ENCODE measurements at places on chromosomes 13 and 19.

- DNase-seq, result no peak
Measured at GRCh38 chr13:73676550-73677047, 457.6 kb downstream of the KLF12 start.

GRCh38 chr19:51691074-51691583 is 2.0 kb upstream of the SPACA6 start:
- peak; percentile 81 for DNase-seq

DNA sequence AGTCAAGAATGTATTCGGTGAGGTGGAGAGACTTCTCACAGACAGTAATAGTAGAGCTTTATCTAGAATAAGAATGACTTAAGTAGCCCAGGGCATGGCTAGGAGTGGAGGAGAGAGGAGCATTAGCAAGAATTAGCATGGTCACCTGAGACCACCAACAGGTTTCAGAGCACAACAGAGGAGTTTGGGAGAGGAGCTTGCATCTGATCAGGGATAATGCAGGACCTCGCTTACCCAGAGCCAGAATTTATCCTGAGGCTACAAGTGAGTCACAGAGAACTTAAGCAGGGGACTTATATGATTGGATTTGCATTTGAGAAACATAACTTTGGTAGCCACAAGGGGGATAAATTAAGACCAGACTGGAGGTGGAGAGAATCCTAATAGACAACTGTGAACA is 102.1 kb upstream of the FNDC3A start:
- peak; percentile 8 for DNase-seq

DNA sequence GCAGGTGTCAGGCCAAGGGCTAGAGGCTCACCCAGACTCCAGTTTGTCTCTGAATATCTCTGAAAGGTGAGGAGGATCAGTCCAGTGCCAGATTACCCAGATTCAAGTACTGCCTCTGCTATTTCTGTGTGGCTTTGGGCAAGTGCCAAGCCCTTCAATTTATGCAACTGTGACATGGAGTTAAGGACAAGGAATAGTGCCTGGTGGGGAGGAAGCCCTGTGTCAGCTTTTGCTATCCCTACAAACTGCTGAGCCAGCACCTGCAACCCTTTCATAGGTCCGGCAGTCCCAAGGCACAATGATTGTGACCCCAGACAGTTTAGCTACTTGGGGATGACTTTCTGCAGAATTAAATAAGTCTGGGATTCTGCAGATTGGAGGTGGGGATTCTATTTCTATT is 123.0 kb downstream of the KL start:
- DNase-seq, result no peak

DNA sequence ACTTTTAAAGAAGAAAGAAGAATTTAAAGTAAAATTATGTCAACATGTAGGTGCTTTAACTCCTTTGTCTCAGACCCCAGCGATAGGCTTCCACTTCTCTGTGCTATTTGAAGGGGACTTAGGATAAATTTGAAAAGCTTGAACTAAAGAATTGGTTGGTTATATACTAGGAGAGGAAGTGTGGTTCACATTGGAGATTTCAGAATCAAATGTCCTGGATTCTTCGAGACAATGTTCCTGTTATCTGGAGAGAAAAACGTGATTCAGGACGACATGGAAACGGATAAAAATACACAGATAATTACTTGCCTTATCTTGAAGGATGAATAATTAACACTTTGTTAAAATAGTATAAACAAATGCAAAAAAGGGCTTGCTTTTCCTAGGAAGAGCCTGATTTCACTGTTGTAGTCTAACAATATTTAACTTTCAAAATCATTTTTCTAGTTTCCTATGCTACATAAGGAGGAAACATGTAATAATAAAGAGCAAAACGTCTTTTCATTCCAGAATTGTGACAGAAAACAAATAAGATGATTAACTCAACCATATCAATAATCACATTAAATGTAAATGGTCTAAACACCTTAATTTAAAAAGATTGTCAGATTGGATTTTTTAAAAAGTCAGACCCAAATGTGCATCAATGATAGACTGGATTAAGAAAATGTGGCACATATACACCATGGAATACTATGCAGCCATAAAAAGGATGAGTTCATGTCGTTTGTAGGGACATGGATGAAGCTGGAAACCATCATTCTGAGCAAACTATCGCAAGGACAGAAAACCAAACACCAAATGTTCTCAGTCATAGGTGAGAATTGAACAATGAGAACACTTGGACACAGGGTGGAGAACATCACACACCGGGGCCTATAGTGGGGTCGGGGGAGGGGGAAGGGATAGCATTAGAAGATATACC is 724 bp upstream of the ZNF780A start:
- DNase-seq, result no peak

DNA sequence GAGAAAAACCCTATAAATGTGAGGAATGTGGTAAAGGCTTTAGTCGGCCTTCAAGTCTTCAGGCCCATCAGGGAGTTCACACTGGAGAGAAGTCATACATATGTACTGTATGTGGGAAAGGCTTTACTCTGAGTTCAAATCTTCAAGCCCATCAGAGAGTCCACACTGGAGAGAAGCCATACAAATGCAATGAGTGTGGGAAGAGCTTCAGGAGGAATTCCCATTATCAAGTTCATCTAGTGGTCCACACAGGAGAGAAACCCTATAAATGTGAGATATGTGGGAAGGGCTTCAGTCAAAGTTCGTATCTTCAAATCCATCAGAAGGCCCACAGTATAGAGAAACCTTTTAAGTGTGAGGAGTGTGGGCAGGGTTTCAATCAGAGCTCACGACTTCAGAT is 11.7 kb downstream of the ZNF226 start:
- peak; percentile 49 for DNase-seq

- peak; percentile 88 for DNase-seq
Measured at GRCh38 chr13:94198681-94199080, 280.8 kb downstream of the DCT start.

- peak; percentile 46 for DNase-seq
Measured at GRCh38 chr13:27551562-27551961, 68.8 kb downstream of the LNX2 start.

- peak; percentile 60 for DNase-seq
Measured at GRCh38 chr19:48290401-48290770, 20.5 kb downstream of the ZNF114 start.

- DNase-seq, result no peak
Measured at GRCh38 chr19:8320564-8321066, 560 bp downstream of the NDUFA7 start.

DNA sequence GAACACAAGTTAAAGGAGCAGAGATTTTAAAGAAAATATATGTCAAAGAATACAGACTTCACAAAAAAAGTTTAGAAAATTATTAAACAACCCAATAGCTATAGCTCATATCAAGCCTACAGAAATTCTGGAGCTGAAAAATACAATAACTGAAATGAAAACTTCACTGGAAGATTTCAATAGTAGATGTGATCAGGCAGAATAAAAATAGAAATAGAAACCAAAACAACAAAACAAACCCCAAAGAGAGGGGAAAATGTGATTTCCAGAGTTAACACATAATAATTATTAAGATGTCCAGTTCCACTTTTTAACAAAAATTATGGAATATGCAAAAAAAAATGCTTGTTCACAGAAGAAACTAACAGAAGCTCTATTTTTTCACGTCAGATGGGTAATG is 23.6 kb downstream of the LRRC63 start:
- no peak for DNase-seq

DNA sequence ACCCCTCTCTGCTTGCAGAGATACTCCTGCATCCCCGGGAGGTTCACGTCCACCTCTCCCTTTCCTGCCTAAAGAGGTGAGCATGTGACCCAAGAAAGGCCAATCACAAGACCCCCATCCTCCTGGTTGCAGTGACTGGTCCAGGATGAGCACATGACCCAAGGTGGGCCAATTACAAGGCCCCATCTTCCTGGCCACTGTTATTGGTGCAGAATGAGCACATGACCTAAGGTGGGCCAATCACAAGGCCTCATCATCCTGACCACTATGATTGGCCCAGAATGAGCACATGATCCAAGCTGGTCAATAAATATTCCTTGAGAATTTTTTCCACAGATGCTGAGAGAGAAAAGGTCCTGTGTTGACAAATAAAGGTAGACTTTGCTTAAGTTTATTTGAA is 350.7 kb downstream of the EFNB2 start:
- no peak for DNase-seq

GRCh38 chr13:98504029-98504351 is 72.9 kb downstream of the STK24 start:
- no peak for DNase-seq

DNA sequence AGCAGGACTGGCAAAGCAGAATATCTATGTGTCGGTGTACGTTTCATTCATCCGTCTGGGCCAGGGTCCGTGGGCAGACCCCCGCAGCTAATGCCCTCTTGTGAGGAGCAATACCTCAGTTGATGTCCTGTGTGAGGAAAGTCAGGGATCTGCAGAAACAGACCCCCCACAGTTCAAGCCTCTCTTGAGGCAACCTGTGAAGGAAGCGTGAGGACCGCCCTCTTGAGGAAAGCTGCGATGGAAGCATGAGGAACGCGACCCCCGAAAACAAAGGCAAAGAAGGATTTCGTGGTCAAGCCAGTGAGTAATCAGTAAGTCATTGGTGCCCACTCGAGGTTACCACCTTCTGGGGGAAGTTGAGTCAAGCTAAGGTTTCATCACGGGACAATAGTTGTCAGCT is 20.9 kb upstream of the ZNF83 start:
- no peak for DNase-seq

GRCh38 chr13:90933097-90933826 is 414.2 kb upstream of the MIR17HG start:
- no peak for DNase-seq

GRCh38 chr19:3189702-3190469 is 4.2 kb downstream of the NCLN start:
- no peak for DNase-seq

DNA sequence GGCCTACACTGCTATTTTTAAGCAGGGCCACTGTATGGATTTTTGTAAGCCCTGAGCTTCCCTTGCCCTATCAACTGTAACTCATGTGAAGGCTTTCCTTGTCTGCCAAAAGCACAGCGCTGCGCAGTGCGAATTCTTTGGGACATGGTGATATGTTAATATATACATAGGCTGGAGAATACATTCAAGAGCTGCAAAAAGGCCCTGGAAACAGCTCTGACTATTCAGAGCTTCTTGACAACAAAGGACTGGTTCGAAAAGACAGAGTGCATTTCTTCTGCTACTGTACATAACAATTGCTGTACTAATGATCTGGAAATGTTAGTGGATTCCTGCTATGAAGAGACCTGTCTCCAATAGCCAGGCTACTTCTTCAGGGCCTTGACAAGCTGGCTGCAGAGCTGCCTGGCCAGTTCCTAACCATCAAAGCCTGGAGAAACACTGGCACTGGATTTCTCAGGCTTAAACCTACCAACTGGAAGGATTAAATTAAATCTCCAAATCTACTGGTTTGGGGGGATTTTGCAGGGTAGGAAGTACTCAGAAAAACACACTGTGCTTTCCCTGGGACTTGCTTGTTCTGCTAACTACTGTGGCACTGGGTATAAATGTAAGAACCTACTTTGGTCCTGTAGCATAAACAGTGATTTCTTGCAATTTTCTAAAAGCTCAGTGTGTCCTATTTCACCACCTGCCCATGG is 246.9 kb downstream of the DNAJC15 start:
- no peak for DNase-seq

DNA sequence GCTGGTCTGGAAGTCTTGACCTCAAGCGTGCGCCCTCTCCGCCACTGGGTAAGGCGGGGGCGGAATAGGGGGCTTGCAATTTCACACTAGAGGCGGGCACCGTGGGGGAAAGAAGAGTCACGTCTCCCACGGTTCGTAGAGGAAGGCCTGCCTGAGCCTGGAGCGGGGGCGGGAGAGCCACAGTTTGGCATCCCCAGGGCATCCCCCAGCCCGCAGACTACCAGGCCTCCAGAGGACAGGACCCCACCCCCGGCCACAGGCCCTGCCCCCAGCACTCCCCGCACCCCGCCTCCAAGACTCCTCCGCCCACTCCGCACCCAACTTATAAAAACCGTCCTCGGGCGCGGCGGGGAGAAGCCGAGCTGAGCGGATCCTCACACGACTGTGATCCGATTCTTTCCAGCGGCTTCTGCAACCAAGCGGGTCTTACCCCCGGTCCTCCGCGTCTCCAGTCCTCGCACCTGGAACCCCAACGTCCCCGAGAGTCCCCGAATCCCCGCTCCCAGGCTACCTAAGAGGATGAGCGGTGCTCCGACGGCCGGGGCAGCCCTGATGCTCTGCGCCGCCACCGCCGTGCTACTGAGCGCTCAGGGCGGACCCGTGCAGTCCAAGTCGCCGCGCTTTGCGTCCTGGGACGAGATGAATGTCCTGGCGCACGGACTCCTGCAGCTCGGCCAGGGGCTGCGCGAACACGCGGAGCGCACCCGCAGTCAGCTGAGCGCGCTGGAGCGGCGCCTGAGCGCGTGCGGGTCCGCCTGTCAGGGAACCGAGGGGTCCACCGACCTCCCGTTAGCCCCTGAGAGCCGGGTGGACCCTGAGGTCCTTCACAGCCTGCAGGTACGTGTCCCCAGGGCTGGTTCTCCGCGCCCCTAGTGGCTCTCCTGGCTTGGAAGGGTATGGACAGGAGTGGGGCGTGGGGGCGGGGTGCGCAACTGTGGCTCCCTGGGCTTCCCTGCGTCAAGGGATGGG is at the start of gene ANGPTL4:
ANGPTL4 (plus strand) TSS at position 353 of the 969 bp plus-strand sequence; CDS start at position 520, 167 bp downstream.
- DNase-seq, result peak; percentile 72

DNA sequence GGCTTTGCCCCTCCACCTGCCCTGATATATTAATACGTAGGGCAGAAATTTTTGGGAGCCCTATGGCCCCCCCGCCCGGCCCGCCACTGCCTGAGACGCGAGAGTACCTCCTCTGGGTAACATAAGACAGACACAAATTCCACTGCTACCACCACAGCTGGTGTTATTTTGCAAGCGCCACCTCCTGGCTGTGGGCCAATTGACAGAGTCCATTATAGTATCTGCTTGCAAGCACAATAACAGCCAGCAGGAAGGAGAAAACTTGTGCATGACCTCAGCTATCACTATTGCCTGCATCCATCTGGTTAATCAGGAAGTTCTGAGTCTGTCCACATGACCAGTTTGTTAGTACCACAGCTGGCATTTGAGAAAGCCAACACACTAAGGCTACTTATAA is 25.3 kb upstream of the OR10H2 start:
- DNase-seq, result peak; percentile 0

DNA sequence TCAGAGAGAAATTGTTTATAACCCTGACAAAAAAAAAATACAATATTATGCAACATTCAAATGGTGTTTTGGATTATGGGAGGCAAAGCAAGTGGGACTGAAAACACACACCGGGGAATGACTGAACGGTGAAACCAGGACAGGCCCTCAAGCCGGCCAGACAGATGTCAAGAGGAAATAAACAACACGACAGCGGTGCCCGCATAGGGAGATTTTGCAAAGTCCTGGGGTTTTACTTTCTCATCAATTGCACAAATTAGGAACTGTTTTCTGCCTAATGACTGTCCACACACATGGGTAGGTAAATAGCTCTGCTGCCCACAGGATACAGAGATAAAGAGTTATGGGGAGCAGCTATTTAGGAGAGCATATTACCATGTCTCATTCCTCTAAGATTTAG is 134.5 kb downstream of the IRS2 start:
- no peak for DNase-seq

- DNase-seq, result peak; percentile 75
Measured at GRCh38 chr19:5913739-5914357, at the start of gene CAPS. CAPS (plus strand) TSS chr19:5914254; CDS start chr19:5914407, 153 bp downstream.
